Fibroblast of upper back skin (primary cell): ENCODE measurements at places on chromosomes 1 and 21.

DNA sequence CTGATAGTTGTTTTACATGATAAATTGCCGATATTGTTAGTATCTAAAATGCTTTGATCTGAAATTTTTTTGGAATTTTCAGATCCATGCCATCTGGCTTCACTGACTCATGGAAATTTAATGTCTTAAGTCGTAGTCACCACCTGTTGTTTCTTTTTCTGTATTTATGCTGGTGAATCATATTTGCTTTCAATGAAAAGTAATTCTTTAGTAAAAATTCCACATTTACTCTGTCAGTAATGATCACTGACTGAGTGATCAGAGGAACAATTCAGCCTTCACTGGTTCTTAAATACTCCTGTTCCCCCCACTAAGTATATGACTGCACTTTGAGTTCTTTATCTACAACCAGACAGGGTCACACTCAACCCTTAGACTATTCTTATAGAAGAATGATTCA is 185.6 kb upstream of the NRIP1 start:
- peak; percentile 63 for DNase-seq

GRCh38 chr1:101992821-101993575 is 3.7 kb downstream of the OLFM3 start:
- DNase-seq = no peak

DNA sequence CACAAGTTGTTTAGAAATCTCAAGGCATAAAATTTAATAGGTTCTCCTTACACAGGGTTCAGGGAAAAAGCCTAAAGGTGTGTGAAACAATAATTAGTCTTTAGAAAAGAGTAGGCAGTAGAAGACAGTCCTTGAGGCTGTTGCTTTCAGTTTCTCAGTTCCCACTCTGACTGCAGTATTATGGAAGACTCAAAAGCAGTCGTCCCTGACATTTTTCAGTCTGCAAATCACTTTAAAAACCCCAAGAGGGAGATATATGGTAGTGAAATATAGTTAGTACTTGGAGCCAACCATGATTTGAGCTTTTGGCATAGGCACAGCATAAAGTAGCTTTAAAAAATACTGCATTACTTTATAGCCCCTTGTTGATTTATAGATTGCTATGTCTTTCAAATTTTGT is 299.7 kb downstream of the OLFM3 start:
- peak; percentile 16 for DNase-seq

DNA sequence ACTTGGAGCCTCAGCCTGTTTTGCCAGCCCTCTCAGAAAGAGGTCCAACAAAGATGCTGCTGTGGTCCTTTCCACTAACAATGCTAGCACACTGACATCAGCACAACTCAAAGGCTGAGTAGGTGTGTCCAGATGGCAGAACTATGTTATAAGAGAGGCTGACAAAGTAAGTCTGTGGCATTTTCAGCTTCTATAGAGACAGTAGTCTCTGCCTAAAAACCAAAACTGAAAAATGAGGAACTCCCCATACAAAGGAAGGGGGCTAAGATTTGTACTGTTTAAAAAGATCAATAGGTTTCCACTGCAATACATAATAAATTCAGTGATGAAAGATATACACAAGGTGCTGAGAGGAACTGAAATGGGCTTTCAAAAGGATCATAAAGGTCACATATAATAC is 12.3 kb downstream of the ERO1B start:
- DNase-seq = no peak

DNA sequence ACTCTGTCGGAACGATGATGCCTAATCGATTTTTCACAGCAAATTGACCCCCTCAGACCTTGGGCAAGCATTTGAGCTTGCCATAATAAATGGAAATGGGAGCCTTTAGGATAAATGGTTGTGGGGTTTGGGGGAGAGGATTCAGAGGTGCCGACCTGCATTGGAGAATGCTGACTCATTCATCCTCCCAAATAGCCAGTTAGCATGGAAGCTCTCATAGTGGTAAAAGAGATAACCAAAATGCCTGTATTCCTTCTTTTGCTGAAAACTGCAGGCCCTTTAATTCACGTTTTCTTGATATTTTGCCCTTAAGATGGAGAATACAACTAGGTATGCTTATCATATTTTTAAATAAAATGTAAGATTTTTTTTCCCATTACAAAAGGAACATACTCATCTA is 392.6 kb upstream of the DEPDC1 start:
- no peak for DNase-seq

GRCh38 chr1:6499296-6499695 is 7.8 kb upstream of the PLEKHG5 start:
- no peak for DNase-seq

GRCh38 chr1:187471555-187471954 is 642.8 kb downstream of the PLA2G4A start:
- DNase-seq = peak; percentile 46

DNA sequence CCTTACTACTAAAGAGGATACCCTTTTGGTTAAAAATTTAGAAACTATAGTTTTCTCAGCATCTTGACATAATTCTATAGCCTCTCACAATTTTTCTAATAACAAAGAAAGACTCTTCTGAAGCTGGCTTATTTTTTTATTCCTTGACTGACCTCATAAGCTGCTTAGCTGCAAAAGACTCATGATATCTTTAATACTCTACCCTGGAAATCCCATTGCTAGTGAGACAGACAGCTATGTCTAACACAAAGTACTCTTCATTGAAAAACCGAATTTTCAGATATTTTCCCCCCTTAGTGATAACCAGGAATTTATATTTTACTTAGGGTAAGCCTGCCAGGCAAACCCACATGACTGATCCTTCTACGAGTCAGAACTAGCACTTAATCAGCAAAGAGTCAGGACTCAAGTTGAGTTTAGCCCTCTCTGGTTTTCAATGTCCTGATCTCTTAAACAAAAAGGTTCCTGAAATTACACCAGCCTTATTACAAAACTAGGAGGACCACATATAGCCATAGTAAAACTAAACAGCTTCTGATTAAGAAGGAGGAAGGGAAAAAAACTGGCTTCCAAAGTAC is 56.9 kb downstream of the ENAH start:
- DNase-seq = peak; percentile 21
